HepG2 (cell line): ENCODE measurements at places on chromosomes 7 and 10. TPM values are rescaled to one million over a fixed set of nuclear protein-coding genes. Genes with fewer than 3 reads are reported as not detected.

- DNase-seq: no peak
These were observed 8.9 kb upstream of the ZNF777 start for GRCh38 chr7:149469806-149470205.

DNA sequence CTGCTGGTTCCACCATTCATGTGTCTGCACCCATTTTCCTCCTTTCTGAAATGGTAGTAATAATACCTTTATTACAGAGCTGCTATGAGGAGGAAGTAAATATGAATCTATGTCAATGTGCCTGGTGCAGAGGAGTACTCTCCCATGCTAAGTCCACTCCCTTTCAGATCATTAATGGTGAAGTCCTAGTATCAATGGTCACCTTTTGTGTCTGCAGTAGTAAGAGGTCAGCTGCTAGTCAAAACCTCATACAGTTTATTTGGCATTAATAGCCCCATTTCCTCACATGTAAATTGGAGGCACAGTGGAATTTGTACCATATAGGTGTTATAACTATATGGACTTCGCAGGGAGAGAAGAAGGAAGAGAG is 581.0 kb downstream of the REEP3 start:
- DNase-seq: no peak

DNA sequence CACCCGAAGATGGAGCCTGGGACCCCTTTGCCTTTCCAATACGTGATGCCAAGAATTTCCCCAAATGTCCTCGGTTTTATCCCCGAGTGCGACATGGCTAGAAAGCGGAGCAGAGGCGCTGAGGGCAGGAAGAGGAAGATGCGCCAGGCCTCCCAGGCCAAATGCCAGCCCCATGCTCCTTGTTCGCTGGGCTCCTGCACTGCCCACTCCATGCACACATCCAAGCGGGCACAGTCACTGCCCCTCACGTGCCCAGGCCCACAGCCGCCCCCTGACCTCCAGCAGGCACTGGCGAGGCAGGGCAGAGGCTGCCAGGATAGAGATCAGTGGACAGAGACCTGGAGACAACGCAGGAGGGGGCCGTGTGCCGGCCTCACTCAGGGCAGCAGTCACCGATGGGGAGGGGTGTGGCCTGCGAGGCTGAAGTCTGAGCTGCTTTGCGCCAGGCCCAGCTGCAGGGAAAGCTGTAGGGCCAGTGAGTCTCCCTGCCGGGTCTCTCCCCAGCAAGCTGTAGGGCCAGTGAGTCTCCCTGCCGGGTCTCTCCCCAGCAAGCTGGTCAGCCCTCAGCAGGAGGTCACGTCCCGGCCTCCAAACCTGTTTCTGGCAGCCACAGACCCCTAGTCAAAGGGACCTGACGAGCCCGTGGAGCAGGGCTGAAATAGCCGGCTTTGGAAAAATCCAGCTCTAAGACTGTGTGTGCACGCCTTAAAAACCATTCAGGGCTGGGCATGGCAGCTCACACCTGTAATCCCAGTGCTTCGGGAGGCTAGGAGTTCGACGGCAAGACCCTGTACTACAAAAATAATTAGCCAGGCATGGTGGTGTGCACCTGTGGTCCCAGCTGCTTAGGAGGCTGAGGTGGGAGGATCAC is 100.6 kb upstream of the DIP2C start:
- DNase-seq: no peak

- peak; percentile 39 for DNase-seq
These were observed 398.9 kb downstream of the RPS24 start for GRCh38 chr10:78432583-78432982.

Gene PPRC1
- 18.7 and 21.3 TPM in 2 replicates for polyA plus RNA-seq

Gene NEUROG3
- not detected in 2 replicates for polyA plus RNA-seq
